ENCODE measurements at places on chromosomes 7 and 10.

DNA sequence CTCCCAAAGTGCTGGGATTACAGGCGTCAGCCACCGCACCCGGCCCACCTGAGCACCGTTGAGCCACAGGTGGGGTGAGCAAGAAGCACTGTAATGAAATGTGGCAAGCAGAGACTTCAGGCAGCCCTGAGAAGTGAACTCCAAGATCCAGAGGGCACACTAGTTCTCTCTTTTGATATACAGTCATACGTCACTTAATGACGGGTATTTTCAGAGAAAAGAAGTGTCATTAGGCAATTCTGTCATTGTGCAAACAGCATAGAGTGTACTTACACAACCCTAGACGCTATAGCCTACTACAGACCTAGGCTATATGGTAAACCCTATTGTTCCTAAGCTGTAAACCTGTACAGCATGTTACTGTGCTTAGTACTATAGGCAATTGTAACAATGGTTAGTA lies 7.9 kb downstream of the PANK1 start:
- no peak for DNase-seq

DNA sequence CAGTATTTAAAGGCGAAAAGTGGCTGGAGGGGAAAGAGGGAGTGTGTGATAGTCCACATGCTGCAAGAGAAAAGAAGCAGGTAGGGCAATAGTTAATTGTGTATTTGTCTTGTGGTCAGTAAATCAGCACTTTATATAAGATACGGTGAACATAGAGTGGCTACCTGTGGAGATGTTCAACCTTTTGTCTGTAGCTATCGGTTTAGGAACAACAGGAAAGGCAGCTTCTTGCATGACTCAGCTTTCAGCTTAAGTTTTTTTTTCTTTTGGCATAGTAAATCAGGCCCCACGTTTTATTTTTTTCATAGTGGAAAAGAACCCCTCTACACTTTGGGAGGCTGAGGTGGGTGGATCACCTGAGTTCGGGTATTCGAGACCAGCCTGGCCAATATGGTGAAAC lies 14.2 kb upstream of the MTPN start:
- DNase-seq = no peak

DNA sequence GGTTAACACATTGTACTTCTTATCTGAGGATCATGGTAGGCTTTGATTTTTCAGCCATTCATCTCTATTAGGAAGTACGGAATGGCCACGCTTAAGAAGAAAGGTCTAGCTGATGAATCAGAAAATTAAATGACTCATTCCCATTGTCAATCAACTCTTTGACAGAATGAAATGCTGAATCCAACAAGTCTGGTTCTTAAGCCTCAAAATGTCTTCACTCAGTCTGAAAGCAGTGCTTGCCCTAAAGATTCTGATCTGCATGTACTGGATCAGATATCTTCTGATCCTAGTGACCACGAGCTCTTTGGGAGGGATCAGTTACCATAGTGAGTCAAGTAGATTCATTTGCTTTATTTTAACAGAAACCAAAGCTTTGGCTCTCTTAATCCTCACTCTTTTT lies 5.7 kb upstream of the CELF2 start:
- DNase-seq = no peak

DNA sequence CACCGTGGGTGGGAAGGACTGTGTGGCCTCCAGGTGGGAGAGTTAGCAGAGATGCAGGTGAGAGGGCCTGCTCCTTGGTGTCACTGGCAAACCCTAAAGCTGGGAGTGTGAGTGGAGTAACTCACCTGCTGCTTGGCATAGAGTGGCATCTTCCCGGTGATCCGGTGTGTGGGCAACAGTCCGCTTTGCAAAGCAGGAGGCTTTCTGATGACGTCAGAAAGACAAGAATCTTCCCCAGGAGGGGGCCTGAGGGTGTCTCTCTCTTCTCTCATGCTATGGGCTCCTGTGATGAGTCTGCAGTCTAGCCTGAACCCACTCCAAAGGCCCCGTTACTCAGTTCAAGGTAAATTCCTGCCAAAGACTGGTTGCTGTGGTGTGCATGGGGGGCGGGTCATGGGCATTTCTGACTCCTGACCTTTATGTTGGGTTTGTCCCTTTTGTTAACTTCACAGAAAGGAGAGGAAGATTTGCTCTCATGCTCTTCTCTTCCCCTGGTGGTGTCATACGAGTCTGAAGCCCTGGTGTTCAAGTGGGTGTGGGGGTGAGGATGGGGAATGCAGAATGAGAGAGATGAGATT lies 187.9 kb downstream of the GATA3 start:
- no peak for DNase-seq

DNA sequence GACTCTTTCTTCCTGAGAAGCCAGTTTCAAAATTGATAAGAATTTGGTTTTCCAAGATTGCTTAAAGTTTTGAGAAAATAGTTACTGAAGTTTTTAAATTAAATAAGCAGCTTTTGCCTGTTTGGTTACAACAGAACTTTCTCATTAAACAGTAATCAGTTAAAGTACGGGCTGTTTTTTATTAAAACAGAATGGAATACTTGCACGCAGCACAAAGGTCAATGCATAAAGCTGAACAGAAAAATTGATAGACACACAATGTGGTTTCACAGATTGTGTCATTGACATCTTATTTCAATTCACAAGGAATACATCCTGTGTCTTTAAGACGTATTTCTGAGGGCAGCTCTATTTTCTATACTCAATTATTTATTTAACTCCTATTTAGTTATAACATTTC lies 192.2 kb downstream of the PRKG1 start:
- DNase-seq = no peak

DNA sequence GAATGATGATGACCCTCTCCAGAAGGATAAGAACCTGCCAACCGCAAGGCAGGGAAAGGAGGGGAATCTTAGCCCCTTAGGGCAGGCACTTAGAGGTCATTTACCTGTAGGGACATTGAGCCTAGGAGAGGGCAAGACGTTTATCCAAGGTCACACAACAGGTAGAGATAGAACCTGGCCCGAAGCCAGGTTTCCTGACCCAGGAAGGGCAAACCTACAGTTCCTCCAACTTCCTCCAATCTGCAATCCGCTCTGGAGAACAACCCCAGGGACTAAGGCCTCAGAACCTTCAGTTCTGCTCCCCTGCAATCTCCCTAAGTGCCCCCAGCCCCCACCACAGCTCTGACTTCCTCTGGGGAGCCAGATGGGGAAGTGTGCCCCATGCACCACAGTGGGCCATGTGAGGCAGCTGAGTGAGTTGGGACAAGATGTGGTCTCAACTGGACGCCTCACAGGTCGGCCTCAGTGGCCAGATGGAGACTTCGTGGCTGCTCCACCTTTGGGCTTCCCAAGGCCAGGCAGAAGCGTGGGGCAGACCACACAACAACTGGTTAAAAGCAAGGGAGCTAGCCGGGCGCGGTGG lies 1.4 kb upstream of the PSAP start:
- no peak for DNase-seq

GRCh38 chr10:86876748-86877147 lies 80.7 kb downstream of the MMRN2 start:
- DNase-seq = no peak

GRCh38 chr10:49298983-49299815 lies at the start of gene C10orf71:
TSS of gene C10orf71 (plus strand) at chr10:49299170. CDS start at chr10:49322546, 23,376 bp downstream.
- peak; percentile 74 for DNase-seq

GRCh38 chr10:4294996-4295792 lies 510.2 kb upstream of the KLF6 start:
- DNase-seq = no peak

DNA sequence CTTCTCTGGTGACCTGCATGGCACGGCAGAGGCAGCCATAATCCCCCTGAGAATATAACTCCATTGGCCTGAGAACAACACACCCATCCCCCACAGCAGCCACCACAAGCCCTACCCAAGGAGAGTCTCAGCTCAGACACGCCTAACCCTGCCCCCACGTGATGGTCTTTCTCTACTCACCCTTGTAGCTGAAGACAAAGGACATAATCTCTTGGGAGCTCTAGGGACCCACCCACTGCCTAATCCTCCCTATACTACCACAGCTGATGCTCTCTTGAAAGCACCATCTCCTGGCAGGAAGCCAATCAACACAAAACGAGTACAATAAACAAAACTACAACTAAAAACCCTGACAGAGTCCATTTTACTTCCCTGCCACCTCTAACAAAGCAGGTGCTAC lies 30.7 kb upstream of the HPSE2 start:
- no peak for DNase-seq

- DNase-seq = no peak
Measured at GRCh38 chr7:28442540-28443420, 30.5 kb downstream of the CREB5 start.

DNA sequence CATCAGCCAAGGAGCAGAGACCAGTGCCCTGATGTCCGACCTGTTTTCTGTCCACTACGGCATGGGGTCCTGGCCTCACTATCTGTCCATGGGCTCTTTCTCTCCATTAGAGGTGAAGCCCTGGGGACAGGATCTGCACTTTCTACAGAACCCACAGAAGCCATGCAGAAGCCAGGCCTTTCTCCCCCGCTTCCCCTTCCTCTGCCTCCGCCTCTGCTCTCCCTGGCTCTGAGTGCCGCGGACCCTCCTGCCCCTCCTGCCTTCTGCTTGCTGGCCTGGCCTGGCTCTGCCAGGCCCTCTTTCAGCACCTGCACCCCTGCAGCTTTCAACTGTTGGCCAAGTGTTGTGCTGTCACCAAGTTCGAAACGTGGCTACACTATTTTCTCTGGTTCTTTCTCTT lies 439.8 kb upstream of the ZMIZ1 start:
- no peak for DNase-seq

GRCh38 chr7:118312051-118312450 lies 87.5 kb downstream of the ANKRD7 start:
- no peak for DNase-seq

GRCh38 chr10:80459047-80459865 lies 5.1 kb downstream of the TSPAN14 start:
- DNase-seq = no peak

- DNase-seq = peak; percentile 82
Measured at GRCh38 chr7:34133983-34134782, 228.8 kb downstream of the BMPER start.

GRCh38 chr7:155553871-155554270 lies 7.5 kb upstream of the CNPY1 start:
- no peak for DNase-seq
